ENCODE measurements at places on chromosomes 7 and 10.

GRCh38 chr7:41139789-41140188, 563.1 kb downstream of the INHBA start:
- no peak for DNase-seq

- no peak for DNase-seq
These were observed 44.7 kb downstream of the MYO3A start for GRCh38 chr10:25978771-25979170.

DNA sequence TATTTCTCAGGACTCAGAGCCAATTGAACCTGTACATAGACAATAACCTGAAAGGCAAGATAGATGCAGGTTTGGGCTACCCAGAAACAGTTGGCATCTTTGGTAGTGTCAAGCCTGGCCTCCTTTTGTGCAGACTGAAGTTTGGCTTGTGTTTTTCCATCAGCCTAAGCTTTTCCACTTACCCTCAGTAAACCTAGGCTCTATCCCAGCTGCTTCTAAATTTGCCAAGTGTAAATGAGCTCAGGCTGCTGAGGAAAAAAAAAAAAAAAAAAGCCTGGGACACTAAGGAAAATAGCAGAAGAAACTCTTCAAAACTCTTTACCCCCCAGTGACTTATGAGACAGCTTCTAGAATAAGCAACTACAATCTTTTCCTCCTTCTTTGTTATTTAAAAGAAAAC, 316.3 kb upstream of the SORCS1 start:
- DNase-seq = no peak

GRCh38 chr7:101457001-101457750, 94.5 kb downstream of the COL26A1 start:
- no peak for DNase-seq

GRCh38 chr7:24899161-24899560, 80.8 kb downstream of the OSBPL3 start:
- no peak for DNase-seq

DNA sequence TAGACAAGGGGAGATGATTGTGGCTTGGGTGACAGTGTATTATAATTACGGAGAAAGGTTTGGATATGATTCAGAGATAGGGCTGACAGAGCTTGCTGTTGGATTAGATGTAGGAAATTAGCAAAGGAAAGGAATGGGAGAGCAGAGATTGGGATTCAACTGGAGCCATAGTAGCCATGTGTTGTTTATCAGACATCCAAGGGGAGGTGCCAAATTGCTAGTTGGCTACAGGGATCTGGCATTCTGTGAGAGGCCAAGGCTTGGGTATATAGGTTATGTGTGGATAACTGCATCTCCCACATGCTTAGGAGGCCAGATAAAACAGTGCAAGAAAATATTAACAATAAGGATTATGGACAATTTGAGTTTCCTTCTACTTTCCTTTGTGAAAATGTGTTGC, 34.9 kb downstream of the CSGALNACT2 start:
- DNase-seq = no peak

DNA sequence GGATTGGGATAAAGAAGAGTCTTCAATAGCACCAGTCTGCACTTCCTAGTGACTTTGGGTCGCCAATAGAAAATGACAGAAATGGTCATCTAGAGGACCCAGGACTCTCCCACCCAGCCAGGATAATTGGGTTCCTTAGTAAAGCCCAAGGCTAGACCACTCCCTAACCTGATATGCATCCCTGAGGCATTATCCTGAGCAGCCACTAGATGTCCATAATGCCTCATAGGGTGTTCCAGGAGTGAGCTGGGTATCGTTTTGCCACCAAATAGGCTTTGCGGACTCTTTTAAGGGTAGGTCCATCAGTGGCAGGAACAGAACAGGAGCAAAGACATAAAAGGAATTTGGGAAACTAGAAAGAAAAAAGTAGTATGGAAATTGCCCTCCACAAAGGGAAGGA, 4.5 kb upstream of the LRRC4 start:
- no peak for DNase-seq

DNA sequence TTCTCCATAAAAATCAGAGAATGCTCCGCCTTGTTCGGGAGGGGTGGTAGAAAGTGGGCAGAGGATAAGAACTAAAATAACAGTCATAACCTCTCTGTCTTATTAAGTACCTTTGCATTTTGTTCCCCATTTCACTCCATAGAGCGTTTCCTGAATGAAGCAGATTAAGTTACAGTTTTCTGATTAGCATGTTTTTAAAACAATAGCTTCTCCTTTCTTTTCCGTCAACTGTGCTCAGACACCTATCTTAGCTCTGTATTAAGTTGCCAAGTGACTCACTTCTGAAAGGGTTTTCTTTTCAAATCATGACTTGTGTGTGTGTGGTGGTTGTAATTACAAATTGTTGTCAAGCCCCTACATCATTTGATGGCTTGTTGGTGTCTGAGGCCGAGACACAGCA, 1.4 kb downstream of the HABP2 start:
- DNase-seq = no peak

GRCh38 chr10:28728366-28728765, 51.0 kb downstream of the BAMBI start:
- no peak for DNase-seq

DNA sequence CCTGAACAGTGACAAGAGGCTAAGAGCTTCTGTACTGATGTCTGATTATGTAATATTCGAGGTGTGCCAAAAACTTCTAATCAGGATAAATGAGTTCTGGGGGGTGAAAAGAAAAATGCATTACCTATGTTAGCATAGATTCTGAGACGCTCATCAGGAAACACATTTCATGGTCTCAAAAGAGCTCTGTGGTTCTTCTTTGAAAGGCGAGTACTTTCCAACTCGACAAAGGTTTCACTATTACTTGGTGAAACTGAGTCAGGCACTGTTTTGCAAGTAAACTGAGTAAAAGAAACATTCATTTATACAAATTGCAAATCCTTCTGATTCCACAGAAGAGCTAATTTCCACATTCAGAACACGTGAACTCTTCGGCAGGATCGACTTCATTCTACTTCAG, 523.2 kb downstream of the GATA3 start:
- peak; percentile 88 for DNase-seq

DNA sequence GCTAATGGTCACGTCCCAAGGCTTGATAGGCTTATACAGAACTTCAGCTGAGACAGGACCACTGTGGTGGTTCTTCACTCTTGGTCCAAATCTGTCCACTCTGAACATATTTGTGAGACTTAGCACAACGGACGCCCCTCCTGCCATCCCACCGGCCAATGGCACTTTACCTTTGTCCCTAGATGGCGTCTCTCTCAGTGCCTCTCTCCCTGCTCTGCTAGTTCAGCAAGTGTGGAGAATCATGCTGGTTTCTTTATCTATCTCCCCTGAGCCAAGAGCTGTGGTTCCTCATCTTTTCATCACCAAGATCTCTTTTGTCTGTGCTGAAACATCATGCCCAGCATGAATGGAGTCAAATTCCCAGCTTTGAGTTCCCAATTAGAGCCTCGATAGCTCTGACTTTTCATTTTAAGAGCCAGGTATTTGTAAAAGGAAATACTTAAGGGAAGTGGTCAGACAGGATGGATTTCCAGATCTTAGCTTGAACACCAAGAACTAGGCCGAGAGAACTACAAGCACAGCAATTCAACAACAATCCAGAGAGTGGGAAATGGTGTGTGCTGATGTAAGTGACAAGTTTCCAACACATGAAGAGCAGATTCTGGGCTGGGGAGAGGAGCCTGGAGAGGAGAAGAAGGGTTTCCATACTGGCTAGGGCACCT, 69.5 kb downstream of the ZNF800 start:
- DNase-seq = no peak

DNA sequence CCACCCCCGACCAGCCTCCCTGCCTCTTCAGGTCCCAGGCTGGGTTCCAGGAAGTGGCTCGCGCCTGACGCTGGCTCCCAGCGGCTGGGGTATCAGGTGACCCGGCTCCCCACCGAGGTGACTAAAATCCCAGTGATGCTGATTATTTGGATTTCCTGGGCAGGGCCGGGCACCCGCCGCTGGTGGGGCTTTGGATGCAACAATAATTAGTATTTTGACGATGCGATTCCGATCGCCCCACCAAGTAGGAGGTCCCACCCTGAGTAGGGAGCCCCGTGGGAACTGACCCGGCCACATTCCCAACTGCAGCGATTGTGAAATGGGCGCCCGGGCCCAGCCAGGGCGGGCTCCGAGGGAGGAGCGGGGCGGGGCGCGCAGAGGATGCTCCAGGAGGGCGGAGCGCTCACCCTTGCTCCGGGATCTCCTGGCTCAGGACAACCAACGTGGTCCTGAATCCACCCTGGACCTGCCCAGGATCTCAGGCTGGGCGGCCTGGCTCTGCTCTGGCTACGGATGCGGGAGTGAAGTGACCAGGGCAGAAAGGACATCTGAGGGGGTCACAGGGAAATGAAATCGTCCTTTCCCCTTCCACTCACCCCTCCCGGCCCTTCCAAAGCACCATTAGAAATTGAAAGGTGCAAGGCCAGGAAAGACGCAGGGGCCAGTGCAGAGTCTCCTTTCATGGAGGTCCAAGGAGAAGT, 32.6 kb downstream of the DUSP5 start:
- DNase-seq = peak; percentile 49

GRCh38 chr10:117684672-117685211, 142.2 kb downstream of the EMX2 start:
- DNase-seq = no peak

- DNase-seq = no peak
These were observed 137.7 kb downstream of the RTKN2 start for GRCh38 chr10:62130948-62131347.

DNA sequence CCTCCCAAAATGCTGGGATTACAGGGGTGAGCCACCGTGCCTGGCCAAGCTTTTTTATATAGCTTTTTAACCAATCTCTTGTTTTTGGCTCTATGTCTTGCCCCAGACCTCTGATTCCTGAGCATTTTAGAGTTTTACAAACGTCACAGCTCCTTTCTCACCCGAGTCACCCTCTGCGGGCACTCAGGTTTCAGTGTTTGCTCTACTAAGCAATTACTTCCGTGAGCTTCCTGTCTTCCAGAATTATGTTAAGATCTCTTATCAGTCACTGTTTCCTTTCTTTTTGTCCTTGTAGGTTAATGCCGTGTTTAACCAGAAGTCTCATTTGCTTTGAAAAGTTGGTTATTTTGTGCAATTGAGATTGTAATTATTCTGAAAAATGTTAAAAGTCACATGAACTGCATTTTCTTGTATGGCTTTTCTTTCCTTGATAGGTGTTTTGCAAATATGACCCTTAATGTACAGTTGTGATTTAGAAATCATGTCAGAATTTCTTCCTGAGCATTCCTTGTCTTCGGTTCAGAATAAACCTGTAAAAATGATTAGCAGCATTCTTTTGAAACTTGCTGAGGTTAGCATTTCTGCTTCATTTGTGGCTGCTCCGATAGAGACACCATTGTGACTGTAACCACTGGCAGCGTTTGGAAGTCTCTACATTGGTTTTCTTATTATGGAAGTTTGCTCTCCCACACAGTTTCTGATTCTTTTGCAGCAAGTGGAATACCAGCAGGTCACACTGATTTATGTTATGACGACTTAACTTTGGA, 4.5 kb upstream of the HKDC1 start:
- peak; percentile 54 for DNase-seq

GRCh38 chr7:156002362-156003066, 190.3 kb upstream of the SHH start:
- DNase-seq = no peak

- DNase-seq = no peak
These were observed 375.8 kb downstream of the HGF start for GRCh38 chr7:81394029-81394428.

DNA sequence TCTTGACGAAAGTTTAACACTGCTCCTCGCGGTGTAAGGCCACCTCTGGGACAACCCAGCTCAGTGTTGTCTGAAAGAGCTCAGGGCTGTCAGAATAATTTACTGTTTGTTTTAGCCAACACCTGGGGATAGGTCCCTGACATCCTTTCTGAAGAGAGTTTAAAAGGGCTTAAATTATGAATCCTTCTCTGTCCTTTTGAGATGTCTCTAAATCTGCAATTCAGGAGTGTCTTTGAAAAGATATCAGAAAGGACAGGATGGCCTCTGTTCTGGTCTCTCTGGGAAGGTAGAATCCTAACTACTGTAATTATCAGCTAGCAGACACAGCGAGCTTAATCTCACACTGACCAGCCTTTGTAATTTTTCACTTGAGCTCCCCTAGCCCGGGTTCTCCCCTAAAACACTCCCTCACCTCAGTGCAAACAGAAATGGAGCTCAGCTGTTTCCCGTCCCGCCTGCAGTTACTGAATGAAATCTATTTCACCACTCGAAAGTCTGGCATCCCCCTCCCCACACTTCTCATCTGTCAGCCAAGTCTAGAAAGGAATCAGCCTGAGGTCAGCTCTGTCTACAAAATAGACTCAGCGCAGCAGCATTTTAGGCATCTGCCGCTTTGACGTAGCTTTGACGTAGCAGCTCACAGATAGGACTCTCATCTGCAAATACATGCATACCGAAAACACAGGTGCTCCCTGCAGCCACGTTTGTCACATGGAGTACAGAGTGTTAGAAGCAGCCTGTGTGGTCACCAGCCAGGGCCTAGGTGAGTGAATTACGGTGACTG, 4.8 kb downstream of the DYNC2I1 start:
- no peak for DNase-seq

GRCh38 chr10:99758211-99758891, 24.1 kb upstream of the ABCC2 start:
- DNase-seq = no peak

DNA sequence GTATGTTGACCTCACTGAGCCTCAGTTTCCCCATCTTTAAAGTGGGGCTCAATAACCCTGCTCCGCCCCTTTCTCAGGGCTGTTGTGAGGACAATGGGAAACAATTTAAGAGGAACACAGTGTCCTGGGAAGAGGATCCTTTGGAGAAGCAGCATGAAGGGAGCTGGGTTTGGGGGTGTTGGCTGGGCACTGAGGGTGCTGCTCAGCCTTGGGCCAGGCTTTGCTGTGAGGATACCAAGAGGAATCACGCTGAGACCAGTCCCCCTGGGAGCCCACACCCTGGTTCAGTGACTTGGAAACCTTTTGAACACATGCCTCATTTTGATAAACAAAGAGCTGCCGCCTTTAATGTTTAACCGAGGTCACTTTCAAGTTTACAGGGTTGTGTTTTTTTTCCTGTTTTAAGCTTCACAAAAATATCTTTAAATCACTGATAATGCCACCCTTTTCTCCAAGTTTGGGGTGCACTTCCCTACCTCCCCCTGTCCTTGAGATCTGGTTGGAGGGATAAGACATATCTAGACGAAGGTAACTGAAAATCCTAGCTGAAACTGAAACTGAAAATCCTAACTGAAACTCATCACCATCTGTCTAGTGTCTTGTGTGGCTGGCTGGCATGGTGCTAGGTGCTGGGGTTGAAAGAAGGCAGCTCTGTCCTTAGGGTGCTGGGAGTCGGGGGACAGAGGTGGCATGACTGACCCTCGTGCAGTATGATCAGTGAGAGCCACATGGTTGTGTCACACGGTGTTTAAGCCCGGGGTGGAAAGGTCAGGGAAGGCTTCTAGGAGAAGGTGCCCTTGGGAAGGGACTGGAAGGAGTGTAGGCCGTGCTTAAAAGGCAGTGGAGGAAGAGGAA, 27.7 kb downstream of the ZNF775 start:
- peak; percentile 81 for DNase-seq

Measured in activated CD4-positive, alpha-beta T cell treated with anti-CD3 and anti-CD28 coated beads, Interleukin-10, Interleukin-2, amounts not matched to agents 100 ng/mL and 50 ng/mL, durations not matched to agents 16 hours and 8 hours (primary cell).